ENCODE measurements at places on chromosomes 12 and 14.

DNA sequence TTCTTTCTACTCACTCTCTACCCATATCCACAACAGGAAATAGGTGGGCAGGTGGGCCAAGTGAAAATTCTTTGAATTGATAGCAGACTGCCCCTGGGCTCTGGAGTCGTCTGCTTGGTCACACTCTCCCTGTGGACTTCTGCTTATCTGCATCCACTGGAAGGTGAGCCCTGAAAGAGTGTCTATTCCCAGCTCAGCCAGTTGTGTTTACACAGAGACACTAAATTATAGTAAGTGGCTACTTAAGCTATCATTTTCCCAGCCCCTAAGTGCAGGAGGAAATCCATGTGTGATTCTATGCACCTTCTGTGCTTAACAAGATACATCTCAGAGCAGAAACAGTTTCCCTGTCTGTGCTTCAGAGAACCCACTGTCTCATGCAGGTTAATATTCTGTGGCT lies 338.4 kb downstream of the FUT8 start:
- no peak for DNase-seq

DNA sequence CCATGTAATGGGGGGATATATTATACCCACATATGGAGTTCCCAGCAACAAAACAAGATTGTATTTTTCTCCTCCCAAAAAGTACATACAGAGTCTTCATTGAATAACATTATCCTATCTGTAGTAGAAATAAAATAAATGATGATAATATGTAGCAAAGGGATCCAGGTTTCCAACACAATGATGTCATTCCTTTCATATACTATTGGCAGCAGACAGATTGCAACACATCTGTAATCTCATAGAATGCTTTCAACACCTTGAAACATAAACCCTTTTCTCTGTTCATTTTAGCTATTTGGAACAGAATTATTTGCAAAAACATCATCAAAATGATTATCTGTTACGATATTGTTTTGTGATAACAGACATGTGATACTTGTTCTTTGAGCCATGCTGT lies 317.6 kb downstream of the DPF3 start:
- no peak for DNase-seq

GRCh38 chr14:75141062-75141461 lies 14.2 kb upstream of the NEK9 start:
- DNase-seq, result no peak

DNA sequence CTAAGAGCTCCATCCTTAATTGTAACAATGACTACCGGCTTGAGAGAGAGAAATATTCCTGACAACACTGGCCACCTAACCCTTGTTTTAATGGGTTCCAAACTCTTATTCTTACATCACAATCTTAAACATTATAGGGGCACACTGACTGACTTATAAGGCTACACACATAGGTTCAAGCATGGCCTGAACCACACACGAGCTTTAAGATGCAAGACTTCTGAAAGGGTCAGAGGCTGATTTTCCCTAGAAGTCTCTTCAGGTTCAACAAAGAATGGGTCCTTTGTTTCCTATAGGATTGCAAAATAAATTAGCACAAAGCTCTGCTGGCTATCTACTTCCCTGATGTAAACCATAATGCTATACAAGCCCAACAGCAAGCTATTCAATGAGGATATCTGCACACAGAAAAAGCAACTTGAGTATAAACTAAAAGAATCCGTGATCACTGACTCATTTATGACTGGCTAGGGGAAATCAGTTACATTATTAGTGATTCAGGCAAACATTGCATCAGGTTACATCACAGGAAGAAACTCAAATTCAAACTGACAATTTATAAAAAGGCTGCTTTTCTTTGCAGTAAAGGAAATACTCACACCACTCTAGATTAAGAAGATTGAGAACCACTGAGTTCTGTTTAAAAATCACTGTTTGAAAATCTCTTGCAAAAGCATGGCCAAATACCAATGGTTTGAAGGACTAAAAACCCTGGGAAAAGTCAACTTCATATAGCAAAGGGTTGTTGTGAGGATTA lies 8.5 kb downstream of the BTG1 start:
- DNase-seq, result no peak

- DNase-seq, result no peak
Measured at GRCh38 chr12:94560431-94561221, 89.7 kb downstream of the TMCC3 start.

DNA sequence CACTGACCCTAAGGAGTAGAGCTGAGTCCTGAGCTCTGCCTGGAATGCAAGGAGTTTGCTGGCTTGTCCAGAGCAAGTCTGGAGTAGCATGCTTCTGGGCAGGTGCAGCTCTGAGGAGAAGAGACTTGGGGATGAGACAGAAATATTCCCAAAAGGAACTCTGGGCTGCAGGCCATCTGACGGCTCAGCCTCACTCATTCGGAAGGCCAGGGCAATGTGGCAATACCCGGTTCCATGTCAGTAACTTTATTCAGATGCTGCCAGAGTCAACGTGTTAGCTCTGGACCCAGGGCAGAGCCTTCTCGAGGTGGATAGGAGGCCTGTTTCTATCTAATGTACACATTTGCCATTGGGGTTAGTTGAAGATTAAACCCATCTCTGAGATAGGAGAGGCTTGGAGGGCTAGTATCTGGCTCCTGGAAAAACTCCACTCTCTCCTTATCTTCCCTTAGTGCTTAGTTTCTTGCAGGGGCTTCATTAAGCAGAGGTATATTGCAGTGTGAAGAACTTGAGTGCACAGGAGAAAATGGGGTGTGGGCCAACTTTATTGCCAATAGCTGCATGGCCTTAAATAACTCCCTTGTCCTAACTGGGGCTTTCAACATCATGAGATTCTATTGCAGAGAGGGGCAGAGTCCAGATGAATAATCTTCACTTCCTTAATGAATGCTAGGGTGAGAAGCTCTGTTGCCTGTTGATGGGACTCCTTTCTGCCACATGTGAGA lies 65.6 kb downstream of the NTF3 start:
- DNase-seq, result no peak

GRCh38 chr12:65885716-65886115 lies 61.4 kb downstream of the HMGA2 start:
- no peak for DNase-seq

DNA sequence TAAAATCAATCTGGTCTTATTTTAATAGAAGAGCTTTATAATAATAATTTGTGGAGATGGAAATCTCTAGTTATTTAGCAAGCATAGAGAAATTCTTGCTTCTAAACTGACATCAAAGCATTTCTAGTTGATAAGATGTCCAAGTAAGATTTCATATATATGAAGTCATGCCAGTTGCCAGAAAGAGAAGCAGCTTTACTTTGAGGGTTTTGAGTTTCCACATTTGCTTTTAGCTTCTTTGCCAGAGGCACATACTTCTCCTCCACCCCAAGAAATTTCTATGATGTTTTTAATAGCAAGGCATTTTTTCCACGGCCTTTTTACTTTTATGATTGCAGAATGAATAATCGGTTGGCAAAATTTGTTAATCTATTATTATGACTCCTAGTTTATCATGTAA lies 24.2 kb upstream of the YAF2 start:
- DNase-seq, result no peak

DNA sequence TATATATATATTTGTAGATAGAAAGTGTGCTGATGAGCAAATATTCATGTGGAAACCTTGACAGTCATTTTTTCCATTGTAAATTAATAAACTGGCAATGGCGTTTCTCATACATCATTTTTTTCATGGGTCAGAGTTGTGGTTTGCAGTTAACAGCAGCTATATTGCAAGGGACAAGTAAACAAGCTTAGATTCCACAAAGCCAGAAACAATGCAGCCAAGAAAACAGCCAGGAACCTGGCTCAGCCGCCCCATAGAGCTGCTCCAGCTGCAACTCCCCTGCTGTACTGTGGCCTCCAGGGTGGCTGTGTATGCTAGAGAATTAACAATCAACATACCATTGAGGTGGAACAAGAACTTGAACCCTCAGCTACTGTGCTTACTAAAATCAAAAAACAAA lies 298.2 kb downstream of the TMEM132D start:
- no peak for DNase-seq

DNA sequence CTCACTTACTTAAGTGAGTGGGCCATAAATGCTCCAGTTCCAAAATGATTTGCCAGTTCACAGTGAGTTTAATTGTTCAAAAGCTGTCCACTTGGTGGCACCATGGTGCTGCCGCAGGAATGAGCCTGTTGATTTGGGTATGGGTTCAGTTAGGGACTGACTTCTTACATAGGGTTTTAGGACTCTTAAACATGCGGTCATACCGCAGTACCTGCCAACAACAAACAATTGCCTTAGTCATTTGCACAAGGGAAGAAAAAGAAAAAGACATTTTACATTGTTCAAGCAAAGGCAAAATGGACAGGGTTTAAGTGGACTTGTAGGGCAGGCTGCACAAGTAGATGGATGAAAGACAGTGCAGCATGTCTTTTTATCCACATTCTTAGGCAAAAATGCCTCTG lies 80.0 kb upstream of the DBX2 start:
- no peak for DNase-seq

- peak; percentile 26 for DNase-seq
Measured at GRCh38 chr12:111529424-111530368, 69.4 kb downstream of the ATXN2 start.

DNA sequence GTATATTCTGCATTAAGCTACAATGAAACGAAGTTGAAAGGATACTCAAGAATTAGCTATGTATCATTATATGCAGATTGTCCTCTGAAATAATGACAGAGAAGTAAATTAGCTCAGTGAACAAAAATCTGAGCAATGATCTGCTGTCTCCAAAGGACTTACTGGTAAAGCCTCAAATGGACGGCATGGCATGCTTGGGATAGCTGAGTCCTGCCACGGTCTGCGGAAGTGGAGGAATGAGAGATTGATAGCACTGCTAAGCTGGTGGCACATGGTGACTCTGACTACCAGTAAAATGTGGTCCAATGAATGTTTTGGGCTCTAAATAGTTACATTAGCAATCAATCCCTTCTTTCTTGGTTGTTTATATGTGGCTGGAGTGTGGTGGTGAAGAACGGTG lies 3.7 kb upstream of the DENND5B start:
- no peak for DNase-seq

- DNase-seq, result peak; percentile 25
Measured at GRCh38 chr12:105330931-105331804, 677 bp downstream of the C12orf75 start.

GRCh38 chr12:91127751-91128150 lies 16.5 kb upstream of the LUM start:
- DNase-seq, result no peak

- DNase-seq, result no peak
Measured at GRCh38 chr14:50961605-50962221, 17.4 kb upstream of the PYGL start.

GRCh38 chr12:105233041-105233905 lies 2.7 kb downstream of the APPL2 start:
- DNase-seq, result no peak

DNA sequence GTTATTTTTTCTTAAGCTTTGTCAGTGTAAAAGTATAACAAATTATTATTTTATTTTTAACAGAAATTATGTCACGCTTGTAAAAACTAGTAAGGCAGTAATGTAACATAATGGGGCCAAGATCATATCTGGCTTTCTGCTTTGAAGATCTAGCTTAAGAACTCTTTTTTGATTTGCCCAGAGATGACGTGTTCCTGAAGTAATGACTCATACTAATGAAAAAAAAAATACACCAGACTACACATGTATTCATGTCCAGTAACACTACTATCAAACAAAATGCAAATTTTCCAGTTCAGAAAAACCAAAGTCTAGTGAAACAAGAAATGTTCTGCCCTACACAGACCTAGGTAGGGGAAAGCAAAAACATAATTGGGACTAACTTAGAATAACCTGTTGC lies 432.2 kb upstream of the ATXN7L3B start:
- no peak for DNase-seq

DNA sequence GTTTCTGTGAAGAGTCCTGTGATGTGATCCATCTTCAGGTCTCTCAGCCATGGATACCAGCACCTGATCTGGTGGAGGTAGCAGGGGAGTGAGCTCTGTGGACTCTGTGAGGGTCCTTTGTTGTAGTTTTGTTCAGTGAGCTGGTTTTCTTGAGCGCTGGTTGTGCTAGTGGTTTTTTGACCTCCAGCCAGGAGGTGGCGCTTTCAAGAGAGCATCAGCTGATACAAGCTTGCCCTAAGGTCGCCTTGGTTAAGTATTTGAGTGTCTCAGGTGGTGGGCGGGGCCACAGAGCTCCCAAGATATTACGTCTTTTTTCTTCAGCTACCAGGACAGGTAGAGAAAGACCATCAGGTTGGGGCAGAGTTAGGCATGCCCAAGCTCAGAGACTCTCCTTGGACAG lies 139.7 kb downstream of the TTLL5 start:
- DNase-seq, result no peak

DNA sequence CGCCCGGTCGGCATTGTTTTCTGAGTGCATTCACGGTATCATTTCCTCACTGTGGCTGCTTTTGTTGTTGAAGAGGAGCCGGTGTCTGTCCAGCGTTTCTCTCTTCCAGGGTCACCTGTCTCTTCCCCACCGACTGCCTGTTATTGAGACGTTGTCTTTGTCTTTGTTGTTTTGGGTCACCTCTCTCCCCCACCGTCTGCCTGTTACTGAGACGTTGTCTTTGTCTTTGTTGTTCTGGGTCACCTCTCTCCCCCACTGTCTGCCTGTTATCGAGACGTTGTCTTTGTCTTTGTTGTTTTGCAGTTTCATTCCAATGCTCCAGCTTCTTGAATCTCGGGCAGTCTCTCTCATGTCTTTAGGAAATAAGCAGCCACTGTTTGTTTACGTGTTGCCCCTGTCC lies 69.9 kb downstream of the DDX51 start:
- no peak for DNase-seq

GRCh38 chr12:47819138-47819895 lies 386 bp downstream of the HDAC7 start:
- no peak for DNase-seq

- DNase-seq, result no peak
Measured at GRCh38 chr14:45246691-45247090, 6.3 kb downstream of the MIS18BP1 start.

DNA sequence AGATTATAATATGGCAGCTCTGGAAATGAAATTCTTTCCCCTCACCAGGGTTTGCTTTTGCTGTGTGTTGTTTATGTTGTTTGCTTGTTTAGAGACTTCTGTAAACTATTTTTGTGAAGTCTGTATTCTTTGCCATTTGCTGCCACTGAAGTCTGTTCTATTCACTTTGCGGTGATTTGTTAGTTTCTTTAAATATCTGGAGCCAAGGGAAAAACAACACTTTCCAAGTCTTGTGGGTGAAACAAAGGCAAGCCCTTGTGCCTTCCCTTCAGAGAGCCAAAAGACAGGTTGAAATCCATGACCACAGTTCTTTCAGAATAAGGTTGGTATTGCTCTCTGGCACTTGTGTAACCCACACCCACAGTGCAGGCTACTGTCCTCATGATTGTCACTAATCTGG lies 59.5 kb upstream of the RNU6-7 start:
- no peak for DNase-seq

DNA sequence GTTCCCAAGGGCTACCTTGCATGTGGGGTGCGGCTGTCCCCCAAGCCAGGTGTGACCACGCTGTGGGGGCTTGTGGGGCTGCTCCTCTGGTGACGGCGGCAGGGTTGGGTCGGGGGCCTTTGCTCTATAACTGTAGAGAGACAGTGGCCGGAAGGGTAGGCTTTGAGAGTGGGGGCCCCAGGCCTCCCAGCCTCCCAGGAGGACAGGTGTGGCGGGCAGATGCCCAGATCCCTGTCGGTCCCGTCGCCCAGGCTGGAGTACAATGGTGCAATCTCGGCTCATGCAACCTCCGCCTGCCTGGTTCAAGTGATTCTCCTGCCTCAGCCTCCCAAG lies 2.7 kb upstream of the GPR132 start:
- no peak for DNase-seq
